Sigmoid colon (tissue), 7 donors: ENCODE measurements at places on chromosomes 6 and 20. TPM values are rescaled to one million over a fixed set of nuclear protein-coding genes. Genes with fewer than 3 reads are reported as not detected.

- H3K36me3 ChIP-seq: no peaks in the 10 kb centered on the region
- H3K27me3 ChIP-seq: no peaks in the 10 kb centered on the region
- H3K4me3 ChIP-seq: no peak overlapping the region
- no peaks in the 10 kb centered on the region for H3K4me1 ChIP-seq
These were observed 438.4 kb upstream of the ADGRB3 start for GRCh38 chr6:68196645-68197044.

MRPL14 gene
- total RNA-seq: 32.4 TPM

GRCh38 chr6:16358531-16359138 lies 120.2 kb downstream of the GMPR start:
- H3K4me1 ChIP-seq: no peaks in the 10 kb centered on the region
- no peaks in the 10 kb centered on the region for H3K27me3 ChIP-seq
- no peak for DNase-seq
- H3K4me3 ChIP-seq: no peak overlapping the region
- no peak overlapping the region for H3K27ac ChIP-seq
- no peaks in the 10 kb centered on the region for H3K36me3 ChIP-seq

DNA sequence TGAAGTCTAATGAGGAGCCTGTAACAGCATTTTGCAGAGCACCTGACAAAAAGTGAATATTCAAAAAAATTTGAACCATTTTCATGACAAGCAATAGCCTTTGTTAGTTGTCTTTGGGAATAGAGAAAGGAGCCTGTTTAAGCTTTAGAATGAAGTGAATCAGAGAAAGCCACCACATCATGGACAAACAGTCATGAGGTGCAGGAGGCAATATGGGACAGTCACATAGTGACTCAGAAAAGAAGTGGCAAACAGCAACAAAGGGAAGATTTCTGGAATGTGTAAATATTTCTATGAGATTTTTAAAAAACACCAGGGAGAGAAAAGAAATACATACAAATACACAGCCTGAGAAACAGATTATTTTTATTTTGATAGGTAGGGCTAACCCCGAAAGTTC lies 6.6 kb downstream of the KLHL31 start:
- DNase-seq: no peak
- no peaks in the 10 kb centered on the region for H3K27me3 ChIP-seq
- H3K4me3 ChIP-seq: no peak overlapping the region
- H3K36me3 ChIP-seq: no peaks in the 10 kb centered on the region
- H3K4me1 ChIP-seq: no peaks in the 10 kb centered on the region

DNA sequence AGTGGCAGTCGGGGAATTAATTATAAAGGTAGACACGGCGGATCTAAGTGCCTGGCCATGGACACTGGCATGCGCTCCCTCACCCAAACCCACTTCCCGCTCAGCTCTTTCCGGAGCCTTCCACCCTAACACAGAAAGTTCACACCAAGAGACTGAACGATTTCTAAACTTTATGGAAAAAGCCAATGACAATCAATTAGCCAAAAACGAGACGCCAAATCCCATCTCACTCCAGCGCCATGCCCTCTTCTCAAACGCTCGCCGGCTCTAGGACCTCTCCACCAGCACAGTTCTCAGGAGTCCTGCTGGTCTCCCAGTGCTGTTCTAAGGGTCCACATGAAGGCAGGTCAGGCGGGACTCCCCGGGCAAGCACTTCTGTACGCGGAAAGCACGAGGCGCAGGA lies 641 bp downstream of the SF3B5 start:
- peak overlapping the region; percentile 86 for H3K4me3 ChIP-seq
- H3K4me1 ChIP-seq: peaks cover 16% of the 10 kb centered on the region
- peak overlapping the region; percentile 93 for H3K27ac ChIP-seq
- no peaks in the 10 kb centered on the region for H3K36me3 ChIP-seq

DNA sequence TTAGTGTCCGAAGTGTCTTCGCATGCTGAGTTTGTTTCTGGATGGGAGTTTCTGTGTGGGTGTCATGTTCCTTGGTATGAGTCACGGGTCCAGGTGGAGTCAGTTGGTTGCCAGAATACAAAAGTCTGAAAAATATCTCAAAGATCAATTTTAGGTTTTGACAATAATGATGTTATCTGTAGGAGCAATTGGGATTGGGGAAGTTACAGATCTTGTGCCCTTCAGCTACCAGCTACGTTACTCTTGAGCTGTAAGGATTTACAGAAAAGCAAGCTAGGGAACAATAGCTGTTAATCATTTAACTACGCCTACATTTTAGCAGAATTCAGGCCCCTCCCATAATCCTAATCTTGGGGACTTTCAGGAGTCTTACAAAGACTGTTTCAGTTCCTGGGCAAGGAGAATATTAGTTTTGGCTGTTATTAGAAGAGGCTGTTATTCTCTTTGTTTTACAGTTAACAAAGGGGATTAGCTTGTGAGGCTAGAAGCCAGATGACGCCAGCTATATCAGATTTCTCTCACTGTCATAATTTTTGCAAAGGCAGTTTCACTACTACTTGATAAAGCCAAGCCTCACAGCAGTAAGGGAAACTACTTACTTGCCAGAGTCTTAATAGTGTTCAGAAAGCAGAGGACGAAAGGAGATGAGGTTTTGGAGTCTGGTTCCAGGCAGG lies 15.4 kb upstream of the SLC22A16 start:
- H3K4me1 ChIP-seq: no peaks in the 10 kb centered on the region
- H3K27me3 ChIP-seq: no peaks in the 10 kb centered on the region
- no peak for DNase-seq
- no peaks in the 10 kb centered on the region for H3K36me3 ChIP-seq

GPSM3 gene
- 10.0 TPM for total RNA-seq

GRIK2 gene
- 5.4 TPM for total RNA-seq

DNA sequence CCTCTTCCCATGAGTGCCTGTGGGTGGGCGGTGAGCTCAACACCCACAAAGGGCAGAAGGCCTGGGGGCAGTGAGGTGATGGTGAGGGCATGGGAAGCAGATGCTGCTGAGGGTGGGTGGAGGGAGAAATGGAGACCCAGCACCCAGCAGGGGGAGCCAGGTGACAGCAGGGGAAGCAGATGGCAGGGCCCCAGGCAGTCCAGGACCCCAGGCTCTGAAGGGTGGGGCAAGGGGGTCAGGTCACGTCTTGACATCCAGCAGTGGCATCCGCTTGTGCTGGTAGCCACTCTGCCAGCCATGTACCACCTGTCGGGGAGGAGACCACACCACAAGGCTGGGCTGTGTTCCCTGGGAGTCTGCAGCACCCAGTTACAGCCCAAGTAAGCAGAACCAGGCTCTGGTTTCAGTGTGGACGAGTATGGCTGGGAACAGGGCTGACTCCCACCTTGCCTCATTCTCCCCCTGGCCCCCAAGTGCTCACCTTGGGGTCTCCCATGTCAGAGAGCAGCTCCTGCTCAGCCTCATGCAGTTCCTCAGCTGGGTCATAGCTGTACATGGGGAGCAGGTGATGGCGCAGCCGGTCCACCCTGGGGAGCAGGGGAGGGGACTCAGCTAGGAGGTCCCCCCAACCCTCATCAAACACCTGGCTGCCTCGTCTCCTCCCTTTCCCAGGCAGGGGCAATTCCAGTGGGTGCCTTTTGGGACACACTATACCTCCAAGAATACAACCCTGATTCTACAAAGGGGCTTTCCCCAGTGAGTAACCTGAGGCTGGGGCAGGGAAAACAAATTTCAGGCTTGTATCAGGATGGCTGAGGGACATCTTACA lies 2.0 kb downstream of the SMIM29 start:
- no peak overlapping the region for H3K4me3 ChIP-seq
- peaks cover 29% of the 10 kb centered on the region for H3K4me1 ChIP-seq
- H3K27me3 ChIP-seq: no peaks in the 10 kb centered on the region
- H3K36me3 ChIP-seq: no peaks in the 10 kb centered on the region
- DNase-seq: peak; percentile 62

DNA sequence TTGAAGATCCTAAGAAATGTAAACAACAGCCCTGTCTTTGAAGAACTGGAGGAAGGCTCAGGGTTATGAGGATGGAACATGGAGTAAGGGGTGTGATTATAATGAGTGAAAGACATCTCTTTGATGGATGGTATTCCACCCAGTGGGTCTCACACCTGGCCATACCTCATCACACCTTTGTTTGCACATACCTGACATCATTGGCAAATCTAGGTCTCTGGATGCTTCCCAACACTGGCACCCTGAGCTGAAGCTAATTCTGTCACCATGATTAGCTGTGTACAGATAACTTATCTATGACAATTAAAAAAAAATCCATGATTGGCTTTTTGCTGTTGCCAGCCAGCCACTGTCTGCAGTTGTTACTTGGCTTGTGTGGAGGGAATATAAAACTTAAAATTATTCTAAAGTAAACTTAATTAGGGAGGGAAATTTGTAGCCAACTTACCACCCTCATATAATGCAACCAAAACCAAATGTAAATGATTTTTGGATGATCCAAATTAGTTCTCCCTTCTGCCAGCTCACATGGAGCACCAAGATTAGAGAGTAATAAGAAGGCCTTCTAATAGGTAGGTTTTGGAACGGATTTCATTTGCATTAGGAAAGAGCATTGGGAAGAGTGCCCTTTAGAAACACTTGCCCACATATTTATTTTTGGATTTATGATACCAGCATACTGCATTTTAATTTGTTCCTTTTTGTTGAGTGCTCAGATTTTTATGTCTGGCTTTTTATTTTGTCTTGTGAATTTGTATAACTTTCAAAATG lies 249.5 kb downstream of the SOX4 start:
- H3K27ac ChIP-seq: no peak overlapping the region
- no peak for DNase-seq
- no peaks in the 10 kb centered on the region for H3K36me3 ChIP-seq
- no peak overlapping the region for H3K4me3 ChIP-seq

SLC35D3 gene
- total RNA-seq: 1.1 TPM

TLDC2 gene
- not detected for total RNA-seq

- no peaks in the 10 kb centered on the region for H3K36me3 ChIP-seq
- H3K27ac ChIP-seq: no peak overlapping the region
- no peak for DNase-seq
These were observed 545.1 kb upstream of the GJE1 start for GRCh38 chr6:141587482-141588266.

DNA sequence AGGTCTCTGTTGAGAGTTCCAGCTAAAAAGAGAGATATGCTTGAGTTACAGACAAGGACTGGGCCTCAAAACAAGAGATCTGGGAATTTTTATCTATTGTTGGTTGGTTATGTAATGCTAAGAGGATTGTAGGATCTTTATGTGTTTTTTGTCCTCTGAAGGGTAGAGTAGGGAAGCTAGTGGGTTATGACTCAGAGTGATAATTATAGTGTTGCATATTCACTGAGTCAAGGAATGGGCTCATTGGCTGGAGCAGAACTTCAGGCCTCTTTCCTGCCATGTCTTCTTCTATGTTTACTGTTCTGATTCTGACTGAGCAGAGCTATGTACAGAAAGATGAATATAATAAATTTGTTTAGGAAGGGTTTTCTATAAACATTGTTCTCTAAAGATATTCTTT lies 66.1 kb upstream of the NOX3 start:
- H3K36me3 ChIP-seq: no peaks in the 10 kb centered on the region
- H3K27me3 ChIP-seq: no peaks in the 10 kb centered on the region
- no peak for DNase-seq

MROH8 gene
- total RNA-seq: 1.8 TPM

DNA sequence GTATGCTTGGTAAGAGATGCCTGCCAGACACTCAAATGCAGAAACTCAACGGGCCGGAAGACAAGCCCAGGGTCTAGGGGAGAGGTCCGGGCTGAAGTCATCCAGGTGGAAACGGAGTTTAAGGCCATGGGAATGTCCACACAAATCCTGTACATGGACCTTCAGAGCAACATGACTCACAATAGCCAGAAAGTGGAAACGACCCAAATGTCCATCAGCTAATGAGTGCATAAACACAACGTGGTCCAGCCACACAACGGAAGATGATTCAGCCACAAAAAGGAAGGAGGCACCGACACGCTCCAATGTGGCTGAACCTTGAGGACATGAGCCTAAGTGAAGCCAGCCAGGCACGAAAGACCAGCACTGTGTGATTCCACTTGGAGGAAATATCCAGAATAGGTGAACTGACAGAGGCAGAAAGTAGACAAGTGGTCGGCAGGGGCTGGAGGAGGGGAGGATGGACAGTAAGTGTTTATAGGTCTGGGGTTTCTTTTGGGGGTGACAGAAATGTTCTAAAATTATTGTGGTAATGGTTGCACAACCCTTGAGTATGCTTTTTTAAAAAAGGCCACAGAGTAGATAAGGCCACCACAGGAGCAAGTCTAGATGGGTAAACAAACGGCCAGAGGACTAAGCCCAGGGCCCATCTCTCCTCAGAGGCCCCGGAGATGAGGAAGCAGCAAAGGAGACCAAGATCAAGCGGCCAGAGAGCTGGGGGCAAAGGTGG lies 105.6 kb downstream of the PREX1 start:
- H3K4me1 ChIP-seq: peaks cover 10% of the 10 kb centered on the region
- no peaks in the 10 kb centered on the region for H3K36me3 ChIP-seq
- no peaks in the 10 kb centered on the region for H3K27me3 ChIP-seq
- H3K27ac ChIP-seq: peak overlapping the region; percentile 61
- no peak overlapping the region for H3K4me3 ChIP-seq

DNA sequence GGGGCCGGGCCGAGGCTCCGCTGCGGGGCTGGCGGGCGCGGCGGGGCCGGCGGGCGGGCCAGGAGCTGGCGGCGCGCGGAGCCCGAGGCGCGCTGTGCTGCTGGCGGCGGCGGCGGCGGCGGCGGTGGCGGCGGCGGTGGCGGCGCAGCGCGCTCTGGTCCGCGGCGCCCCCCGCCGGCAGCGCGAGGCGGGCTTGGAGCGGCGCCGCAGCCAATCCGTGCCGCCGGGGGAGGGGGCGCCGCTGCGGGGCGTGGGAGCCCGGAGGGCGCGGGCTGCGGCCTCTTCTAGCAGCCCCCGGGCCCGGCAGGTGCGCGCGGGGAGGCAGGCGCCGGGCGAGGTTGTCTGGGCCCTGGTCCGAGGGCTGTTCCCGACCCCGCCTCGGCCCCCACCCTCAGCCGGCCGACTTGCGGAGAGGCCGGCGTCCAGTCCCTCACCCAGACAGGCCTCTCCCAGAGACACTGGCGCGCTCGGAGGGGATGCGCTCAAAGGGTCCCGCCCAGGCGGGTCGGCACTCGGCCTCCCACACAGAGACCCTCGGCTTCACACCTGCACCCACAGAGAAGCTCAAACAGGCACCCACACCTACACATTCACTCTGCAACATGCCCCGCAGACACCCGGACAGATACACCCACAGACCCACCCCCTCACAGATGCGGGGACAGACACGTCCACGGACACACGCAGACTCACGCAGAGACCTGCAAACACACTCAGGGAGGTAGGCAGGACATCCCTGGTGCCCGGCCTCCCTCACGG lies at the start of gene RIMS4:
Gene RIMS4, minus strand, starts transcription at position 156 of the 759 bp plus-strand sequence. CDS start 275 bp downstream, outside the sequence.
- H3K27ac ChIP-seq: no peak within 1 kb of the TSS
- peaks cover 8% of the 10 kb centered on the region for H3K4me1 ChIP-seq
- H3K36me3 ChIP-seq: no peaks in the 10 kb centered on the region
- H3K27me3 ChIP-seq: peaks cover 18% of the 10 kb centered on the region

SRC gene
- total RNA-seq: 32.1 TPM
